ENCODE measurements at places on chromosomes 5 and 9.
A peak's percentile ranks its signal among the peaks of the same experiment; 100 is the strongest.

- DNase-seq, result no peak
These were observed 708.6 kb upstream of the WWC1 start for GRCh38 chr5:167582886-167583285.

DNA sequence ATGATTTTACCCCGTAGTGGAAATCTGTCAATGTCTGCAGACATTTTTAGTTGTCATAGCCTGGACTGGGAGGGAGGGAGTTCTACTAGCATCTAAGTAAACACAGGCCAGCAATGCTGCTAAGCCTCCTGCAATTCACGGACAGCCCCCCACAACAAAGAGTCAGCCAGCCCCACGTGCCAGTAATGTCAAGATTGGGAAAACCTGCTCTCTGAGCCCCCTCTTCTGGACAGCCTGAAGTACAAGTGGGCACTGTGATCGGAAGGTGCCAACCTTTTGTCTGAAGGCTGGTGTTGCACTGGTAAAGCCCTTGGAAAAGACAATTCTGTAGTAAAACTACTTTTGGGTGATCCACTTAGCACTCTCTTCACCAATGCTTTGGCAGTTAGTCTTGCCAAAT lies 154.5 kb downstream of the TARS1 start:
- no peak for DNase-seq

- no peak for DNase-seq
These were observed 229.3 kb downstream of the PCSK1 start for GRCh38 chr5:96203761-96204160.

DNA sequence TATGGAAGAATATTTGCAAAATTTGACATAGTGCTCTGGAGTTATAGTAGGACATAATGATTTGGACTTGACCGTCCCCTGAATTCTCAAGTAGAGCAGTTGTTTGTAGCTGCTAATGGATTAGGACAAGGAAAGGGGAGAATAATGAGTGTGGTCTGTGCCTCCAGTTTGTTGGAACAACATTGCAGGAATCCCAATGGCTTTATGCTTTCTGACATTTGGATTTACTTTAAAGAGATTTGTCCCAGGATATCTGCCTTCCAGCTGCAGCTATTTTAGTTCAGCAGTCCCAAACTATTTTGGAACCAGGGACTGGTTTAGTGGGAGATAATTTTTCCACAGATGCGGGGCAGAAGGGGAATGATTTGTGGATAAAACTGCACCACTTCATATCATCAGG lies 648.2 kb downstream of the SLCO4C1 start:
- DNase-seq, result no peak

- DNase-seq, result peak; percentile 3
These were observed 21.1 kb upstream of the IL9 start for GRCh38 chr5:135916638-135917263.

DNA sequence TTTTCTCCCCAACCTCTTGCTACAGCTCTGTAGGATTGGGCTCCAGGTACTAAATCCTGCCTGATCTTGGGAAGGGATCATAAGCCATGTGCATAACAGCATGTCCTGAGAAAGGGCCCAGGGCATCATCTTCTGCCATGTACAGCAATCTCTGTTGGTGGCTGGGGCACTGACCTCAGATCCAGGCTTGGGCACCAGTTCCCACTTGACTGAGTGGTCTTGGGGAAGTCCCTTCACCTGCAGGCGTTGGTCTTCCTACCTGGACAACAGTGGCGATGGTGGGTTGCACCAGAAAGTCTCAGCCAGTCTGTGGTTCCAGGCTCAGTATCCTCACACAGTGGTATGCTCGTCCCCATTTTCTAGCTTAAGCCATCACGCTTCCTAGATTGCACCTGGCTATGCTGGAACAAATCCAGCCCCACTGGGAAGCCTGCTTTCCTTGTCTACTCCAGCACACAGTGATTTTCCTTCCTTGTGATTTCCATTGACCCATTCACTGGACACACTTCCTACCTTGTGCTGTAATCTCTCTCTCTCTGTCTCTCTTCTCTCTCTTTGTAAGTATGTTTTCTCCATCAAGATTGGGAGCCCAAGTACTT lies 121.7 kb upstream of the PITX1 start:
- no peak for DNase-seq

- peak; percentile 43 for DNase-seq
These were observed 978 bp downstream of the CFAP157 start for GRCh38 chr9:127707766-127708165.

GRCh38 chr5:107513337-107514085 lies 157.2 kb downstream of the EFNA5 start:
- no peak for DNase-seq

DNA sequence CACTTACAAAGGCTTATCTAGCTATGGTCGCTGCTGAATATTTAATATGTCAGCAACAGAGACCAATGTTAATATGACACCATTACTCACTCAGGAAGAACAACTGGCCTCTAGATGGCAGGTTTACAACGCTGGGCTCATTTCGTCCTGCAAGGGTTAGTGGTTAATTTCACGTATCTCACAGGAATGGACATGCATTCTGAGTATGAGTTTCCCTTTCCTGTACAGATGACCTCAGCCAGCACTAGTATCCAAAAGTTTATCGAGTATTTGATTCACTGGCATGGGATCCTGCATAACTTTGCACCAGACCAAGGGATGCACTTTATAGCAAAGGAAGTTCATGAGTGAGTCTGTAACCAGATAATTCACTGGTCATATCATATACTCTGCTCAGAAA lies 8.7 kb upstream of the TRPC7 start:
- no peak for DNase-seq

DNA sequence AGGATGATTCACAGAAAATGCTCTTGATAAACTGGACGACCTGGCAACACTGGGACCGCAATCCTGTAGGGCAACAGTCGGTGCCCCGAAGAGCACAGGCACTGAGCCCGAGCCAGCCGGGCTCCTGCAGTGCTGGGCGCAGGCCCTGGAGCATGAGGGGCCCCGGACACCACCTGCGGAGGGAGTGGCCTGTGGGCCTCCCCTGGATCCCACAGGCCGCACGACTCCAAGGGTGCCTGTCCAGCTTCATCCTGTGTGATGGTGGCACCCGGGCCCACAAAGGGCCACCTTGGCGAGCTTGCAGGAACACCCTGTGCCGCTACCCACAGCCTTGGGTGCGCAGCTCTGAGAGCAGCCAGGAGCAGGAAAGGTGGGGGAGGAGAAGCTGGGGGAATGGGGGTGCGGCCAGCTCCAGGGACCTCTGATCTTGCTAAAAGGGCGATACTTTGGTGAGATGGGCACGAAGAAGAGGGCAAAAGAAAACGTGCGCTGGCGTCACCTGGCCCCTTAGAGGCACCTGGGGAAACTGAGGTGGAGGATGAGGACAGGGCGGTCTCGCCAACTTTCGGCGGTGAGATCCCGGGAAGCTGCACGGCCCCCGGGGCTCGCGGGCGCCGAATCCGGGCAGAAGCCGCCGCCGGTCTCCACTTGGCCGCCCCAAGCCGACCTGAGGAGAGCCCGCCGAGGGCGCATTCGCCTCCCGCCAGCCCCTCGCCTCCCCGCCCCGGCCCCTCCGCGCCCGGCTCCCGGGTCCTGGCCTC lies 722 bp downstream of the TBC1D9B start:
- no peak for DNase-seq

DNA sequence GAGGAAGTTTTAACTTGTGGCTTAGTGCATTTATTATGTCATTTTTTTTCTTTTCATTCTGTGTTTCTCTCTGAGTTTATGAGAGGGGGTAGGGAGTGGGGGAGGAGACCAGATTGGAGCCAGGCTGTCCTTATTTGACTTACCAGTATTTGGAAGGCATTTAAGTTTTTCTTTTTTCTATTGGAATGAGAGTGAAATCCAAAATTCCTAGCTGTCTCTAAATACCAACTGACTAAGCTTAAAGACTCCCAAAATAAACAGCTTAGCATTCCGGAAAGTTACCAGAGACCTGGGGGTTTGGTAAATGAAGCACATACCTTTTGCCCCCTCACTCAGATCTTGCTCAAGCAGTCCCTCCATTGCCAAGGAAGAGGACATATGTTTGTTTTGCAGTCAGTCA lies 581.9 kb upstream of the BRINP1 start:
- no peak for DNase-seq

GRCh38 chr5:39058178-39058921 lies 15.8 kb downstream of the RICTOR start:
- DNase-seq, result no peak

- no peak for DNase-seq
These were observed 954.8 kb upstream of the C9orf72 start for GRCh38 chr9:28528049-28528448.

DNA sequence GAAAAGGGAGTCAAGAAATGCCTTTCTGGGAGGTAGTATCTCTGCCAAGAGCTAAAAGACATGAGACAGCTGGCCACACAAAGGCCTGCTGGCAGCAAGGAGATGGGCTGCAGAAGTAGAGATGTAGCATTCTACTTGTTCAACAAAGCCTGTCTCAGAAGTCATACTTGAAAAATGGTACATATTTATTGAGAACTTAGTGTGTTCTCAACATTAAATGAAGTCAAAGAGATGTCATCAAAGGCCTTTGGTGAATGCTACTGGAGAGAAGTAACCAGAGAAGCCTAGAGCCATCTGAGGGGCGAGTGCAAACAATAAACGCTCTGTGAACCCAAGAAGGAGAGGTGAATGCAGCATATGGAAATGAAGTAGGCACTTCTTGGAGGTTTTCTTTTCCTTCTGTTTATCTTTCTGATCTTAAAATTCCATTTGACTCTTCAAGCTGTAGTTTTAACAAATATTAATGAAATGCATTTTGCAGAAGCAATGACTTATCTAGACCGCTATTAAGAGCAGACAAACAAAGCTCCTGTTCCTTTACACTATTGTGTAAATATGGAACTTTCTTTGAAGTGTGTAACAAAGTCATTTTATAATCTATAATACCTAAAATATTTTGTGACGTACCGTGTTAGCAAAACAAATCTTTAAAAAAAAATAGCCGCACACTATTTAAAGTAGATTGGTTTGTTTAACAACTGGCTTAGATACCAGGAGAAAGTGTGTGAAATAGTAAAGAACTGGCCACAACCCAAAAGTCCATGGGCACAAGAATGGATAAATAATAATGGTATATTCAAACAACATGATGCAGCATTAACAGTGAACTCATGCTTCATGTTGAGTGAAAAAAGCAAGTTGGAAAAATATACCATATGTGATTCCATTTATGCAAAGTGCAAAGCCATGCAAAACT lies 70.2 kb downstream of the ZNF608 start:
- no peak for DNase-seq

DNA sequence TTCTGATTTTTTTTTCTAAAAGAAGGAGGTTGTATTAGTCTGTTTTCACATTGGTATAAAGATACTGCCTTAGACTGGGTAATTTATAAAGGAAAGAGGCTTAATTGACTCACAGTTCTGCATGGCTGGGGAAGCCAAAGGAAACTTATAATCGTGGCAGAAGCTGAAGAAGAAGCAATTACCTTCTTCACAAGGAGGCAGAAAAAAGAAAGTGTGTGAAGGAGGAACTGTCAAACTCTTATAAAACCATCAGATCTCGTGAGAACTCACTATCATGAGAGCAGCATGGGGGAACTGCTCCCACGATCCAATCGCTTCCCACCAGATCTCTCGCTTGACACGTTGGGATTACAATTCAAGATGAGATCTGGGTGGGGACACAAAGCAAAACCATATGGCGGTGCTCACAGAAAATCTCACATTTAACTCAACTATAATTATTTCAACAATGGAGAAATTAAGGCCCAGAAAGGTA lies 27.1 kb downstream of the DPYSL3 start:
- DNase-seq, result no peak

DNA sequence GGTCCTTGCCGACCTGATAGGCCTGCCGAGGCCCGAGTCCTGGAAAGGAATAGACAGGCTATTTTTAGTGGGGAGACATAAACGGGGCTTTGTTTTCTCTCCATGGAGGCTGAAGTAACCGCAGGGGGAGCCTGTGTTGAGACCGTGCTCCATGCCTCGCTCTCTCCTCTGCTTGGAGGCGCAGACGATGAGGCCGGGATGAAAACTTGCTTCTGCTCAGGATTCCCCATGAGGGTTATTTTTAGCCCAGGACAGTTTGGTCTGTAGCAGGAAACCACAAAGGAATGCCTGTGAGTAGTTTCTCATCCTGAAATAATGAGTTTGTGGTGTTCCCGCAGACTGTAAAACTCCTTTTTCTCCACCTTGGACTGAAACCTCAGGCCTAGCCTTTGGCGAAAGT lies 81.9 kb upstream of the RARS1 start:
- DNase-seq, result no peak

DNA sequence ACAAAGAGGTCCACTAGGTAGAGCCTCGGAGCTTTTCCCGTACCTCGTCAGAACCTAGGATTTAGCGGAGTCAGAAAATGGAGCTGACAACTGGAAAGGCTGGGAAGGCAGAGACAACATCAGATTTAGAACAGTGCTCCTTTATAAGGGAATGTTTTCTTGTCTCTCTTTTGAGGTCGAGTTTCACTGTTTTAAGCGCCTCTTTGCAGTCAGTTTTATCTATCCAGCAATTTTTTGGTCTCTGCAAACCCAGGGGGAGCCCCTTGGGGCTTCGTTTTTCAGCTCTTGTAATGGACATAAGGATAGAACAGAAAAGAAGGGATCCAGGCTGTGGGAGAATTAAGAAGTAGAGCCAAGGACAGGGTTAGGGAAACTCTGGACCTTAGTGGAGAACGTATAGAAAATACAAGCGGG lies 80.5 kb downstream of the FNBP1 start:
- DNase-seq, result no peak

- DNase-seq, result no peak
These were observed 3.9 kb downstream of the NR2F1 start for GRCh38 chr5:93586736-93587596.

- DNase-seq, result no peak
These were observed at the start of gene PCDHB9 for GRCh38 chr5:141186897-141187512. PCDHB9 (plus strand) TSS chr5:141187161; CDS start chr5:141187319, 158 bp downstream.

GRCh38 chr5:148427370-148428042 lies 43.7 kb downstream of the FBXO38 start:
- DNase-seq, result no peak

DNA sequence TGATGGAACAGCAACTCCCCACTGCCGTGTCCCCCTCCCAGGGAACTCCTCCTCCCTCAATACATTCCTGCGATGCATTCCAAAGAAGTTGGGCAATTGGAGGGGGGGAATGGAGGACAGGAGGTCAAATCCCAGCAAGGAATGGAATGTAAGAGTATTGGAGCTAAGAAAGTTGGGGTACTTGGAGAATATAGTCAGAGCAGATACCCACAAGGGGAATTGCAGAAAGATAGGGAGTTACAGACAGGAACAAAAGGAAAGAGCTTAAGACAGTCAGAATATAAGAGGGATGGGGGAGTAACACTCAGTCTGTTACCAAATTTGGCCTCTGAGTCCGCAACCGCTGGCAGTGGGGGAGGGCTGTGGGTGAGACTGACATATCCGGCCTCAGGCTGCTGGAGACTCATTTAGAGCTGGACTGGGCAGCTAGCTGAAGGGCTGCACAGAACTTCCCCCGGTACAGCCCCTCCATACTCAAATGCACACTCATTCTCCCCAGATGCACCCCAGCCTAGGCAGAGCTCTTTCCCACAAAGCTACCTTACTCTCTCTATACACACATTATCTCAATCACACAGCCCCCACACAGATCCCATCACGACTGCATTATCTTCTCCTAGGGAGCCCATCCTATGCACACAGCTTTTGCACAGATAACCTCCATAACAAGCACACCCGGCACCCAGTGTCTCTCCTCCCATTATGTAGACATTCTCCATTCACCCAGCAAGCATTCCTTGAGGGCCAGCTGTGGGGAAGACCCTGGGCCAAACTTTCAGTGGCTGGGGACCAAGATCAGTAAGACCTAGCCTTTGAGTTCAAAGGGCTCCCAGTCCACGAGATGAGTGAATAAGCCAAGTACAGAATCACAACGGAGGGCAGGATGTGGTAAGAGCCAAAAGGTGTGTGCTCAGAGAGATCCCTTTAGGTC lies 3.7 kb downstream of the TLN1 start:
- DNase-seq, result peak; percentile 39

- no peak for DNase-seq
These were observed 53.5 kb downstream of the PPP2R2B start for GRCh38 chr5:146825033-146825432.

Data from central memory CD4-positive, alpha-beta T cell (primary cell).